ENCODE measurements at places on chromosomes 11 and 22. TPM values are rescaled to one million over a fixed set of nuclear protein-coding genes. Genes with fewer than 3 reads are reported as not detected.

The DLG2 gene
- 0.49 TPM for total RNA-seq

The TYMP gene
- total RNA-seq: 35.5 TPM

The KRTAP5-8 gene
- total RNA-seq: not detected

The ZNF214 gene
- total RNA-seq: 1.8 TPM

The VSIG10L2 gene
- not detected for total RNA-seq

The CHST1 gene
- total RNA-seq: 19.3 TPM

The KCNJ5 gene
- total RNA-seq: 0.16 TPM

The OR51A4 gene
- not detected for total RNA-seq

The TMEM132A gene
- 137 TPM for total RNA-seq

The MOGAT2 gene
- total RNA-seq: not detected

The BLID gene
- total RNA-seq: 0.16 TPM

The CCDC188 gene
- 9.2 TPM for total RNA-seq

The OR52N4 gene
- not detected for total RNA-seq

The CCDC15 gene
- 3.8 TPM for total RNA-seq

The SYCE3 gene
- not detected for total RNA-seq

The CFAP68 gene
- 5.0 TPM for total RNA-seq

The OR10A2 gene
- not detected for total RNA-seq

The PRAME gene
- not detected for total RNA-seq

The MS4A3 gene
- total RNA-seq: not detected

The BAIAP2L2 gene
- 0.19 TPM for total RNA-seq

The CBX7 gene
- total RNA-seq: 2.4 TPM

The SAA1 gene
- total RNA-seq: not detected

The ZFP91 gene
- 45.2 TPM for total RNA-seq

The MN1 gene
- total RNA-seq: 0.32 TPM

The RAB36 gene
- total RNA-seq: 0.88 TPM

The YDJC gene
- total RNA-seq: 14.1 TPM

The OR2AG1 gene
- under 0.01 TPM for total RNA-seq

The EIF4ENIF1 gene
- 12.0 TPM for total RNA-seq

The KREMEN1 gene
- 0.16 TPM for total RNA-seq

All from bladder microvascular endothelial cell (primary cell).